H1 (cell line): ENCODE measurements at places on chromosomes 7 and 10. TPM values are rescaled to one million over a fixed set of nuclear protein-coding genes. Genes with fewer than 3 reads are reported as not detected.

RAMP3 gene
- 0.88 and 0.92 TPM in 2 replicates for total RNA-seq

- H3K36me3 ChIP-seq = no peaks in the 10 kb centered on the region
- H3K4me1 ChIP-seq = no peaks in the 10 kb centered on the region
- no peak overlapping the region for H3K4me3 ChIP-seq
- H3K27ac ChIP-seq = no peak overlapping the region
These were observed 317.1 kb upstream of the NPVF start for GRCh38 chr7:25545124-25546008.

RTKN2 gene
- total RNA-seq = 22.1 and 24.6 TPM in 2 replicates

LEP gene
- total RNA-seq = not detected in 2 replicates

SEMA3A gene
- 42.3 and 45.9 TPM in 2 replicates for total RNA-seq

- no peak for DNase-seq
- no peak overlapping the region for H3K4me3 ChIP-seq
- peaks cover 39% of the 10 kb centered on the region for H3K4me1 ChIP-seq
These were observed 72.1 kb downstream of the ZMIZ1 start for GRCh38 chr10:79140855-79141254.

- no peaks in the 10 kb centered on the region for H3K36me3 ChIP-seq
- no peak overlapping the region for H3K27ac ChIP-seq
- H3K4me3 ChIP-seq = no peak overlapping the region
- H3K4me1 ChIP-seq = no peaks in the 10 kb centered on the region
- no peaks in the 10 kb centered on the region for H3K27me3 ChIP-seq
- no peak for DNase-seq
These were observed 30.5 kb downstream of the ARMC3 start for GRCh38 chr10:22958338-22958737.

DNA sequence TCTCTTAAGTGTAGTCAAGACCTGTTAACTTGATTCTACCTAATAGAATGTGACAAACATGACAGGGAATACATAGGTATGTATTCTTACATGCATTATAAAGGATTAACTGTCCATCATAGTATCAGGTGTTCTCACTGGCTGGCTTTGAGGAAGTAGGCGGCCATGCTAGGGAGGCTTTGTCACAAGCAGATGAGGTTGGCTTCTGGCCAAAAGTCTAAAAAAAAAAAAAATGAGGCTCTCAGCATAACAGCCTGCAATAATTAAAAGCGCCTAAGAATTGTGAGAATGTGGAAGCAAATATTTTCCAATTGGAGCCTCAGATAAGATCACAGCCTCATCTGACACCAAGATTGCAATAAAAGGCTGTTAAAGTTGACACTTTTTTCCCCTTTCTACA, 1256.8 kb upstream of the SORCS1 start:
- H3K36me3 ChIP-seq = no peaks in the 10 kb centered on the region
- H3K4me1 ChIP-seq = no peaks in the 10 kb centered on the region
- DNase-seq = no peak
- H3K4me3 ChIP-seq = no peak overlapping the region
- no peak overlapping the region for H3K27ac ChIP-seq

SLC26A4 gene
- total RNA-seq = 0.35 TPM in 1 of 2 replicates, not detected in the other

CPEB3 gene
- 1.7 and 1.9 TPM in 2 replicates for total RNA-seq

DNA sequence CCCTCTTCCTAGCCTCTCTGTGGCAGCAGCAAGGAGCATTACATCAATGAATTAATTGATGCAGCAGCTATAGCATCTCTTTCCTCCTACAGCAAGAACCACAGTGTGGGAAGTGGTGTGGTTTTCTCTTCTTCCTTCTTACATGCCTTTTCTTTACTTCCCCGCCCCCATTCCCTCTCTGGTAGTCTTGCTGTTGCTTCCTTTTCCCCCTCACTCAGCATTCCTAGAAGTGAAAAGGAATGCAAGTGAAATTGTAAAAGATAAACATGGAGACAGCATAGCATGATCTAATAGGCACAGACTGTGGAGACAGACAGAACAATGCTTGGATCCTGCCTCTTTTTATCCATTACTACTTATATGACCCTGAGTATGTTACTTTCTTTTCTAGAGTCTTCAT, 370.5 kb upstream of the BMPER start:
- no peaks in the 10 kb centered on the region for H3K27me3 ChIP-seq
- DNase-seq = no peak

NUDT1 gene
- 76.1 and 85.2 TPM in 2 replicates for total RNA-seq

- no peaks in the 10 kb centered on the region for H3K27me3 ChIP-seq
- DNase-seq = peak; percentile 79
- peak within 1 kb of the TSS; percentile 85 for H3K4me3 ChIP-seq
- no peaks in the 10 kb centered on the region for H3K36me3 ChIP-seq
These were observed at the start of gene VOPP1 for GRCh38 chr7:55572378-55573233. TSS of gene VOPP1 (minus strand) at chr7:55572502. CDS start at chr7:55572324, 178 bp downstream.

MACC1 gene
- total RNA-seq = 17.1 and 17.2 TPM in 2 replicates

GRCh38 chr10:77328272-77328816, 309.3 kb downstream of the KCNMA1 start:
- H3K4me1 ChIP-seq = no peaks in the 10 kb centered on the region
- H3K36me3 ChIP-seq = no peaks in the 10 kb centered on the region
- H3K27me3 ChIP-seq = no peaks in the 10 kb centered on the region
- no peak overlapping the region for H3K4me3 ChIP-seq

ANTXRL gene
- not detected in 2 replicates for total RNA-seq

DNA sequence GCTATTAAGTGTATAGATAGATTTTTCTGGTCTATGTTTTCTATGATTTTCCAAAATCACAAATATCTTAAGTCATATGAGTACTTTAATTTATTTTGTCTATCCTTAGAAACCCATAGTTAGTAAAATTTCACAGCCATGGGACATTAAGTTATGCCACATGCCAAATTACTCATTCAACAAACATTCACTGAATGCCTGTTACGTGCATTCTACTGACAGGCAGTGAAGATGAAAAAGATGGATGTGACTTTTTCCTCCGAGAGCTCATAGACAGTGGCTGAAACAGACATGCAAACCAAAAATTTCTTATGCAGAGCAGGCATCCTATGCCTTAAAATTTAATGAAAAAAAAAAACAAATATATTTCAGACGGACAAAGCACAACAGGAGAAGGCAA, 84.9 kb downstream of the CHRM2 start:
- no peaks in the 10 kb centered on the region for H3K27me3 ChIP-seq
- H3K4me3 ChIP-seq = no peak overlapping the region
- no peak overlapping the region for H3K27ac ChIP-seq
- H3K4me1 ChIP-seq = no peaks in the 10 kb centered on the region
- no peak for DNase-seq

- no peak for DNase-seq
- no peaks in the 10 kb centered on the region for H3K27me3 ChIP-seq
- no peak overlapping the region for H3K4me3 ChIP-seq
- H3K4me1 ChIP-seq = no peaks in the 10 kb centered on the region
- no peak overlapping the region for H3K27ac ChIP-seq
These were observed 29.0 kb downstream of the KAT6B start for GRCh38 chr10:74855439-74855838.

DNA sequence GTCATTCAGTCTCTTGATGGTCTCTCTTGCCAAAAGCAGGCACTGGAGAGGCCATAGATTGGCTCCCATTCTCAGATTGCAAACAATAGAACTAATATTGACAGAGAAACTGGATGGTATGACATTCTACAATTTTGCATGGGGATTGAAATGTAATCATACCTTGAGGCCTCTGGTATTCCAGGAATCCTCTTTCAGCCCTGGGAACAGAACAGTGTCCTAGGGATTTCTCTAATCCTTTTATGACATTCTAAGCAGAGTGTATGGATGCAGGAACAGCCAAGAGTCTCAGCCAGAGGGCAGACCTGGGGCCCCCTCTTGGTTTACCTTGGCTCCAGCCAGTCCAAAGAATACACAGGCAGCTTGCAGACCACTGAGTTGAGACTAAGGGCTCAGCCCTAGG, 206.4 kb downstream of the KCNMA1 start:
- no peaks in the 10 kb centered on the region; the same call in 1 of the 2 replicates for H3K4me1 ChIP-seq
- no peak overlapping the region for H3K4me3 ChIP-seq
- H3K36me3 ChIP-seq = no peaks in the 10 kb centered on the region

SORCS1 gene
- 4.6 and 4.9 TPM in 2 replicates for total RNA-seq

GRCh38 chr7:138900035-138900828, 81.0 kb downstream of the KIAA1549 start:
- no peaks in the 10 kb centered on the region for H3K4me1 ChIP-seq
- H3K27ac ChIP-seq = no peak overlapping the region
- no peaks in the 10 kb centered on the region for H3K27me3 ChIP-seq
- DNase-seq = no peak
- peaks cover 13% of the 10 kb centered on the region; the same call in 1 of the 2 replicates for H3K36me3 ChIP-seq

- H3K4me3 ChIP-seq = no peak overlapping the region
- no peaks in the 10 kb centered on the region for H3K36me3 ChIP-seq
- H3K4me1 ChIP-seq = no peaks in the 10 kb centered on the region
- DNase-seq = no peak
- H3K27ac ChIP-seq = no peak overlapping the region
These were observed 64.2 kb upstream of the GNAI1 start for GRCh38 chr7:80070391-80070790.

DNA sequence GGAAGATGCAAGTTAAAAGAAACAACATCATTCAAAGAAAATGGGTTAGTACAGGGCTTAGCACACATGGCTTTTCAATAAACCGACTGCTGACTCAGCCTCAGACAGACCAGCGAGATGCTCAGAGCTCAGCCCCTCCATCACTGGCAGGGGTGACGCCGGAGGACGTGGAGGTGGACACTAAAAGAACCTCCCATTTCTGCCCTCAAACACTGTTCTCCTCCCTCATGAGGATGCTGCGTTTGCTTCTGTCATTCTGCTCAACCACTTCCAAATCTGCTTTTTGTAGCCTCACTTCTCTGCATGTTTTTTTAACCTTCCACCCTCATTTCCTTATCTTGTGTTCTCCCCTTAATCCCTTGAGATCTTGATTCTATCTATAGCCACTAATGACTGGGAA, 15.3 kb downstream of the DENND11 start:
- peaks cover 9% of the 10 kb centered on the region for H3K36me3 ChIP-seq
- no peak for DNase-seq
- no peak overlapping the region for H3K4me3 ChIP-seq
- H3K27me3 ChIP-seq = no peaks in the 10 kb centered on the region
- no peaks in the 10 kb centered on the region; the same call in 1 of the 2 replicates for H3K4me1 ChIP-seq

GRCh38 chr7:25624051-25624450, 395.8 kb upstream of the NPVF start:
- peaks cover 3% of the 10 kb centered on the region for H3K4me1 ChIP-seq
- H3K4me3 ChIP-seq = no peak overlapping the region
- H3K36me3 ChIP-seq = no peaks in the 10 kb centered on the region

GRCh38 chr7:98970016-98970615, 91.8 kb downstream of the TRRAP start:
- no peak for DNase-seq
- H3K27me3 ChIP-seq = no peaks in the 10 kb centered on the region
- H3K36me3 ChIP-seq = peaks cover 64% of the 10 kb centered on the region

- no peak overlapping the region for H3K4me3 ChIP-seq
- H3K36me3 ChIP-seq = no peaks in the 10 kb centered on the region
- H3K4me1 ChIP-seq = no peaks in the 10 kb centered on the region
- H3K27ac ChIP-seq = peak overlapping the region; percentile 0; the same call in 1 of the 2 replicates
- no peak for DNase-seq
- H3K27me3 ChIP-seq = no peaks in the 10 kb centered on the region
These were observed 18.4 kb downstream of the SMURF1 start for GRCh38 chr7:99125505-99125865.

PAPSS2 gene
- 20.2 and 23.8 TPM in 2 replicates for total RNA-seq

DNA sequence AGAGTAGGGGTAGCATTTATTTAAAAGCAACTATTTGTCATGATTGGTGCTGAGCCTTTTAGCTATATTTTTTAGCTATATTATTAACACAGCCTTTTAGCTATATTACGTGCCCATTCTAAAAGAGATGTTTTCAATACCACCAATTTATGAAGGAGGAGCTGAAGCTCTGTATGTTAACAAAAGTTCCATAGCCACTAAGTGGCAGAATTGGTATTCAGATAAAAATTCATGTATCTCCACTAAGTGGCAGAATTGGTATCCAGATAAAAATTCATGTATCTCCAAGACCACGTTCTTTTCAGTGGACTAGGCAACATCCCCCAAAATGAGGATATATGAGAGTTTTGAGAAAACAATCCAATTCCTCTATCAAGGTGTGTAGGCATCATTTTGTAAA, 268.6 kb downstream of the HGF start:
- DNase-seq = no peak
- no peaks in the 10 kb centered on the region for H3K36me3 ChIP-seq
- no peak overlapping the region for H3K4me3 ChIP-seq
- no peaks in the 10 kb centered on the region for H3K27me3 ChIP-seq
- H3K4me1 ChIP-seq = no peaks in the 10 kb centered on the region

TBATA gene
- not detected in 2 replicates for total RNA-seq

- peaks cover 51% of the 10 kb centered on the region for H3K27me3 ChIP-seq
- H3K27ac ChIP-seq = no peak overlapping the region
- no peak for DNase-seq
- no peaks in the 10 kb centered on the region for H3K36me3 ChIP-seq
- H3K4me1 ChIP-seq = peaks cover 4% of the 10 kb centered on the region; the same call in 1 of the 2 replicates
These were observed 248.5 kb downstream of the DNAJB6 start for GRCh38 chr7:157585113-157585861.

CLEC5A gene
- not detected in 2 replicates for total RNA-seq

- no peak for DNase-seq
- no peak overlapping the region for H3K27ac ChIP-seq
- H3K4me1 ChIP-seq = no peaks in the 10 kb centered on the region
- H3K4me3 ChIP-seq = no peak overlapping the region
- H3K27me3 ChIP-seq = no peaks in the 10 kb centered on the region
- H3K36me3 ChIP-seq = no peaks in the 10 kb centered on the region
These were observed 16.7 kb downstream of the INPP5A start for GRCh38 chr10:132554053-132554990.

DNA sequence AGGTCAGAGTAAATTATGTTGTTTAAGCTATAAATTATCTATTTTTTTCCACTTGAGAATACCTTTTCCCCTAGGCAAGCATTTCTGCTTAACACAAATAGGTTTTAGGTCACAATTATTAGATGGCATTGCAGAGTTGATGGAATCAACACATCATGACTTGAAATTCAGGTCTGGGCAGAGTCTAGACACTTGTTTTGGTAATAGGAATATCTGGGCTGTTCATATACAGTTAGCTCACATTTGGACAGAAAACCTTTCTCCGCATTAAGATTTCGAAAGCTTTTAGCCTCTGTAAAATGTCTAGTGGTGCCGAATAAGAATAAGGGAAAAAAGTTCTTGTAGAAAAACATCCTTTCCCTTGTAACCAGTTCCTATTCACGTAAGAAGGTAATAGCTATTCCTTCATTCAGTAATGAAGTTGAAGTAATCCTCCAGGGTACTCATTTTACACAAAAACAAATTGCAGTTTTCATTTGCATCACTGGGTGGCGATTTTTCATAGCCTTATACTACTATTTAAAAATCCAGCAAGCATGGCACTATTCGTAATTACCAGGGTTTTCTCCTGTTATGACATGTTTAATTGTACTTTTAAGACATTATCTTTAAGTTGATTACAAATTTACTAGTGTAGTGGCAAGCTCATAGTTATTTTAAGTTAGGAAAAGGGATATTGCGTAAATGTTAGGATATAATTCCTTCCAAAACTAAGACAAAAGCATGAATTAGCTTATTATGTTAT, 37.0 kb downstream of the RPA3 start:
- no peaks in the 10 kb centered on the region for H3K36me3 ChIP-seq
- H3K27ac ChIP-seq = no peak overlapping the region
- H3K4me3 ChIP-seq = no peak overlapping the region
- no peaks in the 10 kb centered on the region for H3K4me1 ChIP-seq
